ENCODE measurements at places on chromosomes 12 and 14.

DNA sequence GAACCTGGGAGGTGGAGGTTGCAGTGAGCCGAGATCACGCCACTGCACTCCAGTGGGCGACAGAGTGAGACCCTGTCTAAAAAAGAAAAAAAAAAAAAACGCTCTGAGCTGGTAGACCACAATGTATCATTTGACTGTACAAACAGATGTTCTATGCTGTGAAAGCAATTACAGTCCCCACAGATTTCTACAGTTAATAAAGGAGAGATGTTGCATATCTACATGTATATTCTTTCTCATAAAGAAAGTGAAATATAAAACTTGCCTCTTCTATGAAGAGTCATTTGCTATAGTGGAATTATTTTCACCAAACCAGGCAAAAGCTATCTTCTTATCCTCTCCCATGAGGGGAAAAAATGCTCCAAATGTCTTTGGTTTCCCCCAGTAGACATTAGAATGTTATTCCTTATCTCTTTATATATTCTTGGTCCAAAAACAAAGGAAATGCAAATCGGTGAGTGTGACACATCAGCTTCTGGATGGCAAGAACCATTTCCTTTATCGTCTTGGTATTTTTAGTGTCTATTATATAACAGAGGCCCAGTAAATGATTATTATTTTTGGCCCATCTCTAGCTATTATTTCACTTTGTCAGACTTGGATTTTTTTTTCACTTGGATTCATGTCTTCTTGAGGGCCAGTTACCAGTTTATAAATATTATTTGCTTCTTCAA, 230.4 kb downstream of the SSPN start:
- no peak for DNase-seq

DNA sequence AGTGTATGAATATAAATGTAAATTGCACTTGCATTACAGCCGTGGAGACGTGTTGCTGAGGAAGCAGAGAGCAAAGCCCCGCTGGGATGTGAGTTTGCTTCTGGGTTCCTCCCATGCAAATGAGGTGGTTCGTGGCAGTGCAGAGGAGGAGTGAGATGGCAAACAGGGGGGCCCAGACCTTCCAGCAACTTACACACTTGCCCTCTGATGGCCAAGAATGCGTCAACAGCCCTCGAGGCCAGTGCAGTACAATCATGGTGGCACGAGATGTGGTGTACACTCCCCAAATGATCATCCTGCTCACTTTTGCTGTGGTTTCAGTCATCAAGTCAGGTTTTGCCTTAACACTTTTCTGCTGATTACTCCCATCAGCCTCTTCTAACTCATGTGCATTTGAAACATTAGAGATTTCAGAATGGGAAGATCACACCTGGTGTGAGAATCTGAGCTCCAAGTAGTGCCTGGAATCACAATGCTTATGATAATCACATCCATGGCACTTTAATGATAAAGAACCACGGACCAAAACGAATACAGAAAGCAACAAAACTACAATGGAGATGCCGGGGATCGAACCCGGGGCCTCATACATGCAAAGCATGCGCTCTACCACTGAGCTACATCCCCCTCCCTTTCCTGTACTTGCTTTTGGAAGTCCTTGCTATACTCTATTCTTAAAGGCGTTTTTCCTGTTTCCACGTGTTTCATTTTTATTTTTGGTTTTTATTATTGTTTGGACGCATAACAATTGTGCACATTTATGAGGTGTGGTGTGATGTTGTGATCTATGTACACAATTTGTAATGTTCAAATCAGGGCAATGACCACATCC, 7.0 kb upstream of the UBC start:
- no peak for DNase-seq

DNA sequence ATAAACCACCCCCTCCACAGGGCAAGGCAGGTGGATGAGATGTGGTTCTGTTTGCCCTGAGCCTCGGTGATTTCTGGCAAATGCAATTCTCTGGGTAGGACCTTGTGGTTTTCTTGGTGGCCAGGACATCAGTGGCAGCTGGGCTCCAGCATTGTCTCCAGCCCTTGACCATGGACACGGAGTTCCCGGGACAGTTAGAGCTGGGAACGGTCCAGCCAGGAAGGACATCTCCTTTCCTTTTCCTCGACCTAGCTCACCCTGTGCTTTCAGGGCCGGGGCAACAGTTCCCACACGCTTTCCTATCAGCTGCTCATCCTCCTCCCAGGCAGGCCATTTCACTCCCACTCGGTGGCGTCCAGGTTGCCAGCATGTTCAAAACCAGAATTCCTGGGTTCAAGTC, 9.2 kb downstream of the SERPINA4 start:
- DNase-seq: no peak

GRCh38 chr12:77745624-77746023, 85.1 kb upstream of the NAV3 start:
- no peak for DNase-seq

GRCh38 chr12:3313066-3313465, 177.9 kb upstream of the PRMT8 start:
- DNase-seq: no peak

DNA sequence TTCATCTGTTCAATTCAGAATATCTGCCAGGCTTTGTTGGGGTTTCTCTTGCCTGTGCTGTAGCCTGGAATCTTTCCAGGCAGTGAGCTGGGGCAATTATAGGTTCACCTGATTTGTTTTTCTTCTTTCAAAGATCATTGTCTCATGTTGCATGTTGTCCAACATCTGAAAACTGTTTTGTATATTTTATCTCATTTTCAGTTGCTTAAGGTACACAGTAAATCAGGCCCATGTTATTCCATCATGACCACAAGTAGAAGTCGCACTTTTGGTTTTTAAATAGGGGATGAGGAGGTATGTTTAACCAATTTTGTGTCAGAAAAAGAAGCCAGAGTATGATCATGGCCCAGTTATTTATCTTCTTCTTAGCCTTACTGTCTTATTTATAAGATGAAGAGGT, 24.9 kb upstream of the FUT8 start:
- no peak for DNase-seq

DNA sequence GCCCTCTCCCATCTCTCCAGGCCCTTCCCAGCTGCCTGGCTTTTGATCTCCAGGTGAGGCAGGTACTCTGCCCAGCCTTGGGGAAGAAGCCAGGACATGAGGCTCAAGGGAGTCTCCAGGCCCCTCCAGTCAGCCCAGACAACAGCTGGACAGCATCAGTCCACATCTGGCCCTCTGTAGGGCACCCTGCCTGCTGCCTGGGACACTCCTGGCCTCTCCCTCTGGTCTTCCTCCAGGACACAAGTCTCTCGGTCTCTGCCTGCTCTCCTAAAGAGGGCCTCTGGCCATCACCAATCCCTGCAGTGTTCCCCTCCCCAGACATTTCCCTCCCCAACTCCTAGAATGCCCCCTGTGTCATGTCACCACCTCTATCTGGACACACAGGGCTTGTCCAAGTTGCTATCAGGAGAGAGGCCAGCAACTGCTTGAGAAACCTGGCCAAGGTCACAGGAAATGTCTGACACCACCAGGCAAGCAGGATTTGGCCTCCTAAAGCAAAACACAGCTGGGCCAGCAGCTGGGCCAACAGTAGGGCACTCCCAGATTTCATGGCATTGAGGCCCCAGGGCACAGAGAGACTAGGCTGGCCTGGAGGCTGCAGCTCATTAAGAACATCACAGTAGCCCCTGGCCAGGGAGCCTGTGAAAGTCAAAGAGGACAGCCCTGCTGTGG, 29.0 kb downstream of the LTBP2 start:
- no peak for DNase-seq

GRCh38 chr12:52876372-52876771, 27.6 kb upstream of the KRT78 start:
- DNase-seq: no peak

GRCh38 chr14:72607386-72608130, 286.3 kb downstream of the DPF3 start:
- DNase-seq: no peak

GRCh38 chr14:100615736-100616695, 28.8 kb upstream of the BEGAIN start:
- no peak for DNase-seq

GRCh38 chr14:64684091-64684490, 20.1 kb upstream of the PLEKHG3 start:
- no peak for DNase-seq

GRCh38 chr12:21073822-21074460, 57.1 kb upstream of the SLCO1B1 start:
- no peak for DNase-seq

GRCh38 chr12:65937806-65938205, 113.5 kb downstream of the HMGA2 start:
- no peak for DNase-seq

- no peak for DNase-seq
These were observed 424.9 kb upstream of the SYT1 start for GRCh38 chr12:78439666-78440065.

- DNase-seq: no peak
These were observed 1488.5 kb upstream of the FLRT2 start for GRCh38 chr14:84041421-84041820.

DNA sequence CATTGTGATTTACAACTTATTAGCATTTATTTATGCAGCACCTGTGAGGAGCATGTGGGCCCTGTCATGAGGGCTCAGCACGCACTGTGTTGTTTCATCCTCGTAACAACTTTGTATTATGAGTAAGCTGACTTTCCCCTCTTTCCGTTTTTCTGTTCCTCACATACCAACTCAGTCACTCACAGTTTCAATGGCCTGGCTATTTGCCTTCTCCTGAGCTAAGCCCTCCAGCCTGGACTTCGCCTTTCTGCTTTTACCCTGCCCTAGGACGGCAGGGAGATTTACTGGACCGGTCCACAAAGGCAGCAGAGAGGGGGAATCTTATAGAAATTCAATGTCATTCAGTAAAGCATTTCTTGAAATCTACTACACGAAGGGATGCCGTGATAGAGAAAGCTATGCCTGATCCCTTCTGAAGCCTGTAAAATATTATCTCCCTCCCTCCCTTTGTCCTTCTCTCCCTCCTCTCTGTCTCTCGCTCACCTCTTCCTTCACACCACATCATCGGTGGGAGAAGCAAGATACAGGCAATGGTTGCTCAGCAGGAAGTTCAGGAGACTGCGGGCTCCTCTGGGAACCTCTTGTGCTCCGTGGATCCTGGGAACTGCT, 219.2 kb upstream of the TBX3 start:
- DNase-seq: no peak

- no peak for DNase-seq
These were observed 100.3 kb downstream of the FIGNL2 start for GRCh38 chr12:51748235-51748634.

DNA sequence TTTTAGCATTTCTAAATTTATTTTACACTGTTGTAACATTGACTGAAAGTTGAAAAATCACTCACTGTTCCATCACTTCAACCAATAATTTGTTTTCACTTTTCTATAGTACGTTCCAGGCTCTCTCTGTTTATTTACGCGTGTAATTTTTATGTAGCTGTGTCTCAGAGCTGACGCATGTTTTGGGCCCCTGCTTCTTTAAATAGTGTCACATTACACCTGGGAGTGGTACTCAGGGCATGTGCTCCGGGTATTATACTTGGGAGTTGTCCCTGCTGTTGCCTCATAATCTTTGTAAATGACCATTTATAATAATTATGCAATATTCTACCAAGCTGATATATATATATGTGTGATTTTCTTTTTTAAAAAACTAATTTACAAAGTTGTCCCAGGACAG, 132.8 kb upstream of the CPM start:
- no peak for DNase-seq

DNA sequence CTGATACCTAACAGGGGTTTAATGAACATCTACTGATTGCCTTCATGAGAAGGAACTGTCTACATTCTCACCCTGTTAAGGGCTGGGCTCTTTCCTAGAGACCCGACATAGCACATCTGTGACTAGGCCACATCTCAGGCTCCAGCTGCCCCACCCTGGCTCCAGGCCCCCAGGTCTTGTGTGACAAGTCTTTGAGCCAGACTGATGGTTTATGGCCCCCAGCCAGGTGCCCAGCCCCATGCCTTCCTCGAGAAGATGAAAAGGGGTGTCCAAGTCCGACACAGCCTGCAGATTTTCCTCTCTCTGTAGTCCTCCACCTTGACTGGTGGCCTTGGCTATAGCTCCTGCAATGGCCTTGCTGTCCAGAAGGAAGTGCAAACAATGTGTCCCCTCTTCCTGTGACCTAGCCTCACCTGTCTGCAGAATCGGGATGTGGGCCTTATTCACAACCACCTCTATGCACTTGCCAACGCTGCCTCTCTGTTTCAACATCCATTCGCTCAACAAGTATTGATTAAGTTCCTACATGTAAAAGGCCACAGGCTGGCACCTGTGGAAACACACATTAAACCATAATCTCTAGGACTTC, 4.2 kb downstream of the ACTN1 start:
- DNase-seq: no peak

GRCh38 chr12:50166799-50167048, 445 bp downstream of the CERS5 start:
- DNase-seq: peak; percentile 33

- DNase-seq: no peak
These were observed 3.9 kb upstream of the GTSF1 start for GRCh38 chr12:54477259-54477658.

DNA sequence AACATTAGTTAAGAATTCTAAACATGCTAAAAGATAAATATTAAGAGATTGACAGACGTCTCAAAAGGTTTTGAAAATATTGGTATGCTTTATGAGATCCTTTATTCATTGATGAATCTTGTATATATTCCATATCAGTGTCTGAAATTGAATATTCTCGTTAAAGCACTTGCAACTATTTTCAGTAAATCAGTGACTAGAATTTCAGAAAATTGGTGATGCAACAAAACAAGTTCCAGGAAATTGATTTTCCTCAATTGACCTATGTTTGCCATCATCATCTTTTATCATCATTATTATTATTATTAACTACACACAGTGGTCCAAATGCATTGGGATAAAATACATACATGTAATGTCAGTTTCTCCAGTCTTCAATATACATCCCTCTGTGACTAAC, 453.6 kb downstream of the CCER1 start:
- DNase-seq: no peak

- no peak for DNase-seq
These were observed 14.9 kb downstream of the C2CD5 start for GRCh38 chr12:22529281-22530060.

DNA sequence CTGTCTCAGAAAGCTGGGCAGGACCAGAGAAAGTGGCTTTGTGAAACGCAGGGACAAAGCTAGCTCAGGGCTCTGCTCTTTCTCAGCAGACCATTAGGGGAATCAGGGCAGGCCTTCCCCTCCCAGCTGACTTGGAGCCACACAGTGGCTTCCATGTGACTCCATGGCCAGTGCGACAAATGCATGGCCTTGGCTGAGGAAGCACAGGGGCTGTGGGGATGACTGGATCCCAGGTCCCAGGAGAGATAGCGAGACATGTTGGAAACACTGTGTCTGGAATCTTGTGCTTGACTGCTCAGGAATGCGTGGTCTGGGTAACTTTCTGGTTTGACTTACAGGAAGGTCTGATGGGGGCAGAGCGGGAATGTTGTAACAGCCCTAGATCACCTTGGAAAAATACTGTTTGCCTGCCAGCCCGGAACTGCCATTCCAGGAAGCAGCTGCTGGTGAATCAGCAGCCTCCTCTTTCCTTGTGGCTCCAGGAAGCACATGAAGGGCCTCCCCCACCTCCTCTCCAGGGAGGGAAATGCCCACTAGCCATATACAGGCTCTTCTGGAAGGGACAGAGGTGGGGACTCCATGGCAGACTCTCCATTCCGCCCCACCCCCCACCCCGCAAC, 133.5 kb upstream of the HIF1A start:
- no peak for DNase-seq

- DNase-seq: no peak
These were observed 18.4 kb downstream of the USP44 start for GRCh38 chr12:95532851-95533250.
